Cardiac fibroblast (primary cell): ENCODE measurements at places on chromosomes 3 and 15.

DNA sequence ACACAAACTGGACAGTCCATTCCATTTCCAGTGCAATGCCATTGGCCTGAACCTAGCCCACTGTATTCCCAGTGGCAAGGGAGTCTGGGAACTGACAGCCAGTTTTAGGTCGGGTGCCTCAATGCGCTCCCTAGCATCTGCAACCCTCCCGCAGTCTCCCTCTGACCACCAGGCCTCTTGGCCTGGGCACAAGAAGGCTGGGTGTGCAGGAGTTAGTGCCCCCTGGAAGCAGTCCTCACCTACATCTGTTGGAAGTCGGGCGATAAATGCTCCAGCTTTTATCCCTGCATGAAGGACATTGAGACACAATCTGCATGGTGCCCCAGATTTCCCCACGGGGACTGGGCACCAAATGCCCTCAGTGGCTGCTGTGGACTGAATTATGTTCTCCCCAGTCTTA, 12.7 kb downstream of the C3orf22 start:
- no peak for DNase-seq

DNA sequence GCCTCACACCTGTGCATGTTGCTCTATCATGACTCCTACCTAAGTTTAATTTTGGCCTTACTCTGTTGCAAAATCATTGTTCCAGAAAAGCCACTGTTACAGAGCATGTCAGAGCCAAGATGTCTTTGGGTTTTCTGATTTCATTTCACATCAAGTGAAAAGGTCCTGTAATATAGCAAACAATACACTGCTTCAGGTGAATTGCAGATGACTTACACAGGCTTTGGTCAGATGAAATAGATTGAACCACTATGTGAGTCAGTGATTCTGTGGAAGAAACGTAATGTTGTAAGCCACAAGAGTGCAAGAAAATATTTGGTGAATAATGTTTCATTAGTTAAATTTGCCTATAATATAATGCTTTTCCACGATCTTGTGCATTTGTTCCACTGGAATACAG, 22.7 kb downstream of the EBLN2 start:
- DNase-seq, result no peak

- DNase-seq, result no peak
Observed at GRCh38 chr3:196875258-196875657, 7.5 kb downstream of the SENP5 start.

GRCh38 chr3:118909763-118910162, 124.9 kb downstream of the IGSF11 start:
- no peak for DNase-seq

- DNase-seq, result no peak
Observed at GRCh38 chr3:143883151-143883550, 34.9 kb upstream of the SLC9A9 start.

GRCh38 chr3:157931517-157931916, 174.7 kb downstream of the SHOX2 start:
- DNase-seq, result no peak
